Activated CD4-positive, alpha-beta T cell treated with anti-CD3 and anti-CD28 coated beads, Interleukin-2, amount 50 U/mL, for 4 hours (primary cell): ENCODE measurements at places on chromosomes 12 and 14.

GRCh38 chr14:61646366-61647116 is 48.8 kb upstream of the HIF1A start:
- no peak for DNase-seq

GRCh38 chr12:41709012-41709411 is 435.7 kb downstream of the GXYLT1 start:
- no peak for DNase-seq

- DNase-seq = no peak
These were observed 43.3 kb upstream of the DHRS4 start for GRCh38 chr14:23910101-23910875.

DNA sequence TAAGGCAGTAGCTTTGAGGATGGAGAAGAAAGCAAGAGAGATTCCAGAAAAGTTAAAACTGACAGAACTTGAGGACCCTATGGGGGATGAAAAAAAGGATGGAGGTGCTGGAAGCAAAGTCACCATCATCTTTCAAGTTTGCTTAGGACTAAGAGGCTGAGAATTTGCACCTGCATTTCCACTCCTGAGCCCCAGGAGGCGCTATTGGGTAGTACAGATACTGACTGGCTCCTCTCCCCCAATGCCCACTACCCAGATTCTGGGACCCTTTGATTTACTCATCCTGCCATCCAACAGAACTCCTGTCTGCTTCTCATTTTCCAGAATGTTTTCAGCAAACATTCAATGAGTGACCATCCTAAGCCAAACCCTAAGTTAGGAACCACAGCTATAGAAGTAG is 34.0 kb upstream of the CMKLR1 start:
- no peak for DNase-seq

- DNase-seq = no peak
These were observed 90.4 kb downstream of the RBM19 start for GRCh38 chr12:113875691-113876090.

DNA sequence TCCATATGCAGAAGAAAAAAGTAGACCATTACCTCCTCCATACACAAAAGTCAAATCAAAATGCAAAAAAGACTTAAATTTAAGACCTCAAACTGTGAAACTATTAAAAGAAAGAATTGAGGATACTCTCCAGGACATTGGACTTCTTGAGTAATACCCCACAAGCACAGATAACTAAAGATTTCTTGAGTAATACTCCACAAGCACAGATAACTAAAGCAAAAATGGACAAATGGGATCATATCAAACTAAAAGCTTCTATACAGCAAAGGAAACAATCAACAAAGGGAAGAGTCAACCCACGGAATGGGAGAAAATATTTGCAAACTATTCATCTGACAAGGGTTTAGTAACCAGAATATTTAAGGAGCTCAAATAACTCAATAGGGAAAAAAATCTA is 427.9 kb downstream of the CCDC91 start:
- no peak for DNase-seq

DNA sequence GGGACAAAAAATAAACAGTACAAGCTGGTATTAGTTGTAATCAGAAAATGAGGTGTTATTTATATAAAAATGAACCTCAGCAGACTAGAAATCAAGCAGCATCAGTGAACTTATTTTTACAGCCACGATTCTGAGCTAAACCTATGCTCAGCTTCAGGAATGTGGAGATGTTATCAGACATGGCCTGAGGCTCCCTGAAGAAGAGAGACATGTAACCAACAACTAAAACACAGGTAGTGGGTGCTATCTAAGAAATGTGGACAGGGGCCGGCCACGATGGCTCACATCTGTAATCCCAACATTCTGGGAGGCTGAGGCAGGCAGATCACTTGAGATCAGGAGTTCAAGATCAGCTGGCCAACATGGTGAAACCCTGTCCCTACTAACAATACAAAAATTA is 534.3 kb downstream of the VRK1 start:
- no peak for DNase-seq

DNA sequence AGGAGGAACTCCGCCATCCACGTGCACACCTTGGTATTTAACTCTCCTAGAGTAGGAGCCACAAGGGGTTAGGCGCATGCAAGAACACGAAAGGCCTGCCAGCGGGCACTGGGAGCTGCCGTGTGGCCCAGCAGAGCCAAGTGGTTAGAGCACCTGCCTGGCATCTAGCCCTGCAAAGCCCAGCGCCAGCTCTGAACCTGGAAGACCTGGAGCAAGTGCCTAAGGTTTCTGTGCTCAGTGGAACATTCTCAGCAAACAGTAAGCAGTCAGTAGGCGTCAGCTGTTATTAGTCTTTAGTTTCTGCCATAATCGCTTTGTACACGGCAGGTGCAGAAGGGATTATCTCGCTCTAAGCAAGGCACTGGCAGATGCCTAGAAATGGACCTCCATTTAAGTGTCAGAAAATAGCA is 55.4 kb downstream of the SETD3 start:
- DNase-seq = no peak

GRCh38 chr14:53766106-53766505 is 190.5 kb downstream of the BMP4 start:
- no peak for DNase-seq

DNA sequence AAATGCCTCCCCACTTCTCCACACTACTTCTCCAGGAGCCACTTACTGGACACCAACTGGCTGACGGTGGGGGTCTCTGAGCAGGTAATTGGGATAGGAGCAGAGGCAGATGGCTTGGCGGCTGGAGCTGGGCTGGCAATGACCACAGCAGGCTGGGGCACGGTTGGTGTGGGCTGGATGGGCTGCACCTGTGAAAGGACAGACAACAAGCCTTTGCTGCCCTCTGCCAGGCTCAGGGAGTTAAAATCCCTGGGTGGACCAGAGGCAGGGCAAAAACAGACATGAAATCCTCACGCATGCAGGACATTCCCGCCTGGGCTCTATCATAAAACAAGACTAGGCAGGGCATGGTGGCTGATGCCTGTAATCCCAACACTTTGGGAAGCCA is 19.3 kb upstream of the TFCP2 start:
- no peak for DNase-seq

DNA sequence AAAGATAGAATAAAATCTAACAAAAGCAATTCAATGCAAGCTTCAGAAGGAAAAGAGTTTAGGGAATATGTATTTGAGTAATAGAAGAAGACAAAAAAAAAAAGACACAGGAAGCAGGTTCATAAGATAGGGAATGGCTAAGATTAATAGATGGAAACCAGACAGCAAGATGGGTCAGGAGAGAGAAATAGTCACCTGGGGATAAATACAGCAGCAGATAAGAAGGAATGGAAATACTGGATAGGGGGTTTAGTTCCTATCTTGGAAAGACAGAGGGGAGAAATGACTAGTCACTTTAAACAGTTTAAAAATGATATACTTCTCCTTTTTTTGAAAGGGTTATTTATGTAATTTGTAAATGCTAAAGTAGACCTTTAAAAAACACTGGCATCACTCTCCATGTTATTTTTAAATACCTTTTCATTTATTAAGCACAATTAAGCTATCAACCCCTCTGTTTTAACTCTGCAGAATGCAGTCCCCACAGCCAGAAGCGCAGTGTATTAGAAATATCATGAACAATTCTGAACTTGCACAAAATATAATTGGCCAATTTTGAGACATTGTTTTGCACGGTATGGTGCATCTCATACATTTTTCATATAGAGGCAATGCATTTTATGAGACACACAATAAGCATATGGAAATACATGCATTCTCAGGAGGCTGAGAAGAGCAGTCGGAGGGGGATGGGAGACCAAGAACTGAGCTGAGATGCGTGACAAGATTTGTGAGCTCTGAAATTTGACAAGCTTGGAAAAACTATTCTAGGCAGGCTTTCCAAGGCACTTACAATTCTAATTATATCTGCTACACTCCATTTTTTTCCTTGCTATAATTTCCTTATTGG is 303.4 kb upstream of the PRICKLE1 start:
- no peak for DNase-seq

DNA sequence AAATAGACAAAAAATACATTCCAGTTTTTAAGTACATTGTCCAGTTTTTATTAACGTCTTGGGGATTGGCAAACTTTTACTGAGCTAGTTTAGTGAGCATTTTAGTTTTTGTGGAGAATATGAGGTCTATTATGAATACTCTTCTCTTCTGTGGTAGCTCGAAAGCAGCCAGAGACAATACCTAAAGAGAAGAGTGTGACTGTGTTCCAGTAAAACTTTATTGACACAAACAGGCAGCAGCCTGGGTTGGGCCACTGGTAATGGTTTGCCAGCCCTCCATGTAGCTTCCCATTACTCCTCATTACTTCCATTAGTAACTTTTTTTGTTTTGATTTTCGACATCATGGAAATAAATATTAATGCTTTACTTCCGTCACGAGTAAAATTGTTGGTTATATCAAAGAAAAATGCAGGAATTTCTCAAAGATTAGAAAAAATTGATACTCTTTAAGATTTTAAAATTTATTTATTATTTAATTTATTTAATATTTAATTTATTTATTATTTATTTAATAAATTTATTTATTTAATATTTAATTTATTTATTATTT is 19.6 kb downstream of the RMST start:
- DNase-seq = no peak

DNA sequence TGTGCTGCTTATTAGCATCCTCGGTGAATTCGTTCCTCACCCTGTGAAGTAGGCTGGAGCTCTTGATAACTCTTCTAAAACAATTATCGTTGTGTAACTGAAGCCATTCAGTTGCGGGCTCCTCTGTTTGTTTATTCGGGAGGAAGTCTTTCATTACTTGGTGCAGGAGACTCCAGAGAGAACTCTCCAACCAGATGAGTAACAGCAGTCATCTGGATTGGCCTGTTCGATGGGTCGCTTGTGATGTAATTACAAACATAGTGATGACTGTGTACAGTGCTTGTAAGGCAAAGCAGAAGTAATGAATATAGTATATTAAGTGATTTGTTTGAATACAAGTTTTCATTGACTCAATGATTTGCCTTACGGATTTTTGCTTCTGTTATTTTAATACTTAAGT is 10.9 kb downstream of the ATP6V0A2 start:
- no peak for DNase-seq

DNA sequence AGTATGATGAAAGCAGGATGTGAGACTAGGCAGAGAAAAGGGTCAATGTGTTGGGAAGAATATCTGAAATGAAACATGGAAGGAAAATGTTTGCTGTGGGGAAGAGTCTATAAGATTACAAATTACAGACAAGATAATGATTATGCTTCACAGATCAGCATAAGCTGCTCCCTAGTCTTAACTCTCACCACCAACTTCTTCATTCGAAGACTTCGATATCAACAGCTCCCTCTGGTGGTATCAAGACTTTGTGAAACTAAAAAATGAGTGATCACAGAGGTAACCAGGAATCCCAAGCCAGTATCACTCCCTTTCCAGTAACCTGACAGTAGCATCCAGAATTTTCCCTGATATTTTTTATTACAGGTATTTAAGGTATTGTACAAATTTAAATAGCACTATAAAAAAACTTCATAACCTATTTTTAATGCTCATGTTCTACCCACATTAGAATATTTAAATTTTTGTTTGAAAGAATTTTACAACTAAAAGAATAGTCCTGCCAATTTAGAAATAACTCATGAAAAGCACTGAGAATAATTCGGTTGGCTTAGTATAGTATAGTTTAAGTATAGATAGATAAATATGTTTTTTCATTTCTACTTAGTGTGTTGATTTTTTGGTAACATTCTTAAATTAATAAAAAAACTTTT is 84.4 kb downstream of the C2CD5 start:
- DNase-seq = no peak
